ENCODE measurements at places on chromosomes 7 and 10.

DNA sequence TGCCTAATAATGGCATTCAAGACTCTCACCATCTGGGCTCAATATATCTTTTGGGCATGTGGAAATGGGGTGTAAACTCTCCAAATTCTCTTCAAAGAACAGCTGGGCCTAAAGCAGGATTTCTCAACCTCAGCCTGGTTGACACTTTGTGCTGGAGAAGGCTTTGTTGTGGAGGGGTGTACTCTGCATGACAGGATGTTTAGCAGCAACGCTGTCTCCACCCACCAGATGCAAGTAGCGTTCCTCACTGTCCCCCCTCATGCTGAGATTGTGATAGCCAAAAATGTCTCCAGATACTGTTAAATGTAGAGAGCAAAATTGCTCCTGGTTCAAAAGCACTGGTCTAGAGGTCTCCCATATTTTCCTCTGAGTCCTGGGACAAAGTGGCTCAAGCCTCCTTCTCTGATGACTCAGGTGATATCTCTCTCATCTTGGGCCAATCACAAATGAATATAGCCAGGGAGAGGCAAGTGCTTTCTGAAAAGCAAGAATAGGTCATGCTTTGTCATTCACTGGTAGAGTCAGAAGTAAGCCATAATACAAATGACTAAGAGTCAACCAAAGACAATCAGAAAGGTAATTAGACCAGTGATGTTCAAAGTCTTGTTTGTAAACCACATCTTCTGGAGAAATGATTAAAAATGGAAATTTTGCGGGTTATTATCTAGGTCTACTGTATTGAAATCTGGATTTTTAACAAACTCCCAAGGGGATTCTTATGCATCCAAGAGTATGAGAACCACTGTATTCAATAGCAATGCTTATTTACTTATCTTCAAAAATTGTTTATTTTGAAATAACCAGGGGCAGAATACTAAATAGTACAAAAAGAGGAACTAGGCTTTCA is 330.8 kb downstream of the PTEN start:
- DNase-seq: peak; percentile 11

- no peak for DNase-seq
These were observed at the start of gene FGFR2 for GRCh38 chr10:121598263-121599249. TSS of gene FGFR2 (minus strand) at chr10:121598444. CDS start at chr10:121593817, 4,627 bp downstream.

DNA sequence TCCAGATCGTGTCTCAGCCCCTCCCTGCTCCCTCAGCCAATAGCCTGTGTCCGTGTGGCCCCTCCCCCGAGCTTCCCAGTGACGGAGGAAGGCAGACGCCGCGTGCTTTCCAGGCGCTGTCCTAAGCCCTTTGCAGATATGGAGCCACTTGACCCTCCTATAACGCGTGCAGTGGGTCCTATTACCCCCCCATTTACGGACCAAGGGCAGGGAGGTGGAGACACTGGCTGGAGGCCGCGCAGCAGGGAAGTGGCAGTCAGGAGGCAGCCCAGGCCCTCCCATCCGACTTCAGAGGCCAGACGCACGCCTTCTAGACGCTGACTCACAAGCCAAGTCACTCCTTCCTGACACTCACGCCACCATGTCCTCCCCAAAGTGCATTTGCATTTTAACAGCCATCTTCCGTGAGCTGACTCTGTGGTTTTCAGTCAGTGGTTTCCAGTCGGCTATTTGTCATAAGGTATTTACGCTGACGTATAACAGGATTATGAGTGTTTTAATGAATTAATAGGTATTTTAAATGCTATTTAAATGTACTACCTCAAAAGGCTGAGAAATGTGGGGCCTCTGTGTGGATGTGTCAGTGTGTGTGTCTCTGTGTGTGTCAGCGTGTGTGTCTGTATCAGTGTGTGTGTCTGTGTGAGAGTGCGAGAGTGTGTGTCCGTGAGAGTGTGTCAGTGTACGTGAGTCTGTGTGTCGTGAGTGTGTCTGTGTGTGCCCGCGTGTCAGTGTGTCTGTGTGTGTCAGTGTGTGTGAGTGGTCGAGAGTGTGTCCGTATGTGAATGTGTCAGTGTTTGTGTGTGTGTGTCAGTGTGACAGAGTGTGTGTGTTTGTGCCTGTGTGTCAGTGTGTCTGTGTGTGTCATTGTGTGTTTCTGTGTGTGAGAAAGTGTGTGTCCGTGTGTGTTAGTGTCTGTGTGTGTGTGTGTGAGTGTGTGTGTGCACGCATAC is 92.0 kb upstream of the INSIG1 start:
- DNase-seq: peak; percentile 73

GRCh38 chr7:105790996-105791395 is 85.4 kb downstream of the ATXN7L1 start:
- no peak for DNase-seq

- no peak for DNase-seq
These were observed 36.9 kb downstream of the PTPRZ1 start for GRCh38 chr7:121909716-121910345.

DNA sequence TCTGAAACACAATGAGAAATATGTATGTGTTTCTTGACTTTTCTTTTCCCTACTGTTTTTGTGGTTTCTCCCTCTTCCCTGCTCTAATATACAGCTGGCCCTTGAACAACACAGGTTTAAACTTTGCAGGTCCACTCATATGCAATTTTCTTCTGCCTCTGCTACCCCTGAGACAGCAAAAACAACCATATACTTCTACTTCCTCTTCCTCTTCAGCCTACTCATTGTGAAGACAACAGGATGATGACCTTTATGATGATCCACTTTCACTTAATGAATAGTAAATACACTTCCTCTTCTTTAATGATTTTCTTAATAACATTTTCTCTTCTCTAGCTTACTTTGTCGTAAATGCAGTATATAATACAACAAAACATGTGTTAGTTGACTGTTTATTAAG is 35.0 kb upstream of the DGKB start:
- DNase-seq: no peak

DNA sequence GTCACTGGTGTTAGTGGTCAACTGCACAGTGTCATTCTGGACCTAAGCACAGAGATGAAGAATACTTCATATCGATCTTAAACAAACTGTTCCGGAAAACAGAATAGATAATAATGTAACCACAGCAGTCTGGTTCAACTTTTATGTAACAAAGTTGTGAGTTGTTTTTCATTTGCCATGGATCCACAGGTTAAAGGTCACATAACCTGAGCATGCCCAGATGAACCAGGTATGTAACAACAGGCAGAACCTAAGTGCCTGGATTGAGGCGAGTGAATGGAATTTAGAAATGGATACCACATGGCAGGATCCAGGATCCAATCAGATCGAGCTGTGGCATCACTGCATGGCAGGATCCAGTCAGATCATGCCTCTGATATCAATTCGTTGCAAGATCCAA is 87.1 kb downstream of the CLEC2L start:
- no peak for DNase-seq

DNA sequence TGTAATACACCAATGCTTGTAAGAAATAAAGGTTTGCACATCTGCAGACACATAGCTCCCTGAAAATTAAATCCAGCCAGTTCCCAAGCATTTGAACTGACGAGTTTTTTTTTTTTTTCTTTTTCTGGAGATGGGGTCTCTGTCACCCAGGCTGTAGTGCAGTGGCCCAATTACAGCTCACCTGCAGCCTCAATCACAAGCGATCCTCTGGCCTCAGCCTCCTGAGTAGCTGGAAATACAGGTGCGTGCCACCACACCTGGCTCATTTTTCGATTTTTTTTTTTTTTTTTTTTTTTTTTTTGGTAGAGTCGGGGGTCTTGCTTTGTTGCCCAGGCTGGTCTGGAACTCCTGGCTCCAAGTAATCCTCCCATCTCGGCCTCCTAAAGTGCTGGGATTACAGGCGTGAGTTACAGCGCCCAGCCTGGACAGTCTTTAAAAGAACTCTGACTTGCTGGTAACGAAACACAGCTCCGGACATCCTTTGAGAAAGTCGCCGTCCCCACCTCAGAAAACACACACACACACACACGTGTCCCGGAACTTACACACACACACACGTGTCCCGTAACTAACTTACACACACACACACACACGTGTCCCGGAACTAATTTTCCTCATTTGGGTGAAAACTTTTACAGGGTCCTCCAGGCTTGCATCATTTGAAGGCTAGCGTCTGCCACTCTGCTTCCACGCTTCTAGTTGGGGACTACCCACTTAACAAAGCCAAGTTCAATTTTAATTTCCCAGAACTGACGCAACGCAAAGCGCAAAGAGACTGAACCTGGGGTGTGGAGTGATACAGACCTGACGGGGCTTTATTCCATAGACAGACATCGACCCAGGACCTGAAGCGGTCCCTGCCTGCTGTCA is 18.6 kb downstream of the OCM2 start:
- DNase-seq: peak; percentile 4

DNA sequence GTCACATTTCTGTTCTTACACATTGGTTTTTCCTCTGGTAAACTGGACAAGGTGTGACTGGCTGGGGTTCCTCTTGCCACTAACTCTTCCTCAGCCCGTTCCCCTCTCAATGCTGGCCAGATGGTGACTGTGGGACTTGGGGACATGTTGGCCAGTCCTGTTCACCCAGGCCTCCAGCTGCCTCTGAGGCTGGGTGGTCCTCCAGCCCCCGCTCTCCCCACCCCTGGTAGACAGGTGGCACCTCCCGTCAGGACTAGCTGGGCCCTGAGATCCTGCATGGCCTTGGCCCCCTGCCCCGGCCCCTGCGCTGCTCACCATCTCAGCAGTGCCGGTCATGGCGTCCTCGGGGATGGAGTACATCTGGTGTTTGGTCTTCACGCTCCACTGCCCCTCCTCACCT is 10.8 kb upstream of the MYL7 start:
- DNase-seq: no peak

DNA sequence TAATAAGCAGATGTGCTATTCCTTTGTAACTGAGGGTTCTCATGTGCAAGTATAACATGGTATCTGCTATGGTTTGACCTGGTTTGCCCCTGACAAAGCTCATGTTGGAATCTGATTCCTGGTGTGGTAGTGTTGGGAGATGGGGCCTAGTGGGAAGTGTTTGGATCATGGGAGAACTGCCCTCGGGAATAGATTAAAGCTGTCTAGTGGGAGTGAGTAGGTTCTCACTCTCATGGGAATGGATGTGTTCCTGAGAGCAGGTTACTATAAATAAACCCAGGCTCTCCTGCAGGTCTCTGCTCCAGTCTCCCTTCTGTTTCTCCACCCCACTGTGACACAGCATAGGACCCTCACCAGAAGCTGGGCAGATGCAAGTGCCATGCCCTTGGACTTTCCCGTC is 97.7 kb downstream of the ATE1 start:
- DNase-seq: no peak

GRCh38 chr7:130140551-130141160 is 64.5 kb downstream of the TMEM209 start:
- no peak for DNase-seq

- DNase-seq: no peak
These were observed 66.1 kb downstream of the MBL2 start for GRCh38 chr10:52706332-52707070.

DNA sequence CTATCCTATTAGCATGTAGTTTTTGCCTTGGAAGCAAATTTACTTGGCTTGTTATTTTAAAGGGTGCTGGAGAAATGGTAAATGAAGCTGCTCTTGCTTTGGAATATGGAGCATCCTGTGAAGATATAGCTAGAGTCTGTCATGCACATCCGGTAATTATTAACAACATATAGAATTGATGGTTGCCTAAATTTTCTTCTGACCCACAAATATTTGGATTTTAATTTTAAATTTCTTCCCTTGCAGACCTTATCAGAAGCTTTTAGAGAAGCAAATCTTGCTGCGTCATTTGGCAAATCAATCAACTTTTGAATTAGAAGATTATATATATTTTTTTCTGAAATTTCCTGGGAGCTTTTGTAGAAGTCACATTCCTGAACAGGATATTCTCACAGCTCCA is 28.0 kb downstream of the DLD start:
- DNase-seq: no peak

DNA sequence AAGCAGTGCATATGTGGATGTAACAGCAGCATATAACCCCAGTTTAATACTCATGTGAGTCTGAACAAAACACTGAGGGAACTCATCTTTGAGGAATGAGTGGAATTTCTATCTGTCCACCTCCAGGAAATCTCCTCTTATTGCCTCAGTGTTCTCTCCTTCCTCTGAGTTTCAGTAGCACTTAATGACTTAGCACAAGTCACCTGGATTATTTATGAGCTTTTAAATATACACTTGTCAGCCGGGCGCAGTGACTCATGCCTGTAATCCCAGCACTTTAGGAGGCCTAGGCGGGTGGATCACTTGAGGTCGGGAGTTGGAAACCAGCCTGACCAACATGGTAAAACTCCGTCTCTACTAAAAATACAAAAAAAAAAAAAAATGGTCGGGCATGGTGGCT is 4.3 kb downstream of the LRRC20 start:
- no peak for DNase-seq

DNA sequence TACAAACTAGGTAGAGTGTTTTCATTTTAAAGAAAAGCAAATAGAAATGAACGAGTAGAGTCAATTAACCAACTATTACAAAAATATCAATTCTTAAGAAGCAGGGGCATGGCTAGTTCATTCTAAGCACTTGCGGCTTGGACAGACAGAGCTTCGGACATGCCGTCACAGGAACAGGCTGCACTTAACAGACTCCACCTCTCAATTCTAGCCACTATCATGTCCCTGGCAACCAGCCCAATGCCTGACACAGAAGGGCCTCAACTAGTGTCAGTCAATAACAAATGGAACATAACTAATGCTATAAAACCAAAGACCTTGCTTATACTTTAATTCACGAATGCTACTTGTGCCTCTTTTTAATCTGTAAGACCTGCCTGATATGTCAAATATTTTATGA is 74.4 kb downstream of the TPK1 start:
- no peak for DNase-seq

DNA sequence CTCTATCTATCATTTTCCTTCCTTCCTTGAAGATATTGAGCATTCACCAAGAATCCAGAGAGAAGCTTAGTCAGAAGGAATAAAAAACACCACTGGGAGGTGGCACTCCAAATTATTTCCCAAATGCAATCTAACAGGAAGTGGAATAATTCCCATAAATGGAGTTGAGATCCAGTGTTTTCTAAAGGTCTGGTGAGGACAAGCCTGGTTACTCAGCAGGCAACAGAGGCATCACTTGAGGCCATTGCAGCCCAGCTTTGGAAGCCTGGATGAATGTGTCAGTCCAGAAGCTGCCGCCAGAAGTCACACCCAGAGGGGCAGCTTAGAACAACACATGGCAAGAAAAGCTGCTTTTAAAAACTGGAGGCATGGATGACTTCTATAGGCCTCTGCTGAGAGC is 288.9 kb upstream of the KLF6 start:
- DNase-seq: no peak

GRCh38 chr10:44291091-44291490 is 93.8 kb downstream of the CXCL12 start:
- no peak for DNase-seq

GRCh38 chr7:138116141-138116540 is 39.9 kb downstream of the AKR1D1 start:
- no peak for DNase-seq

DNA sequence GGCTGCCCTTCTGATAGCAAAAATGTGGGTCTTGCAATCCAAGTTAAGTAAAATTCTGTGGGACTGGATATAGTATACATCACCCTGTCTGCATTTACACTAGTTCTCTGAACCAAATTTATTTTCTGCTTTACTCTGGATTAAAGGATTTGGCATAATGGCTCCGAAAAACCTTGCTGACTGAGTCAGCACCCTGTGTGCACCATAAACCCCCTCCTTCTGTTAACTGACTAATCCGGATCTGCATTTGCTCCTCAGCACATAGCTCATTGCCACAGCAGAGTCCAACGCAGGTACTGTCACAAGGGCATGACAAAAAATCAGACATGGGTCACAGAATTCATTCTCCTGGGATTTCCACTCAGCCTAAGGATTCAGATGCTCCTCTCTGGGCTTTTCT is 1.3 kb downstream of the OR2A5 start:
- DNase-seq: no peak

GRCh38 chr10:19777806-19778205 is 38.4 kb upstream of the PLXDC2 start:
- DNase-seq: no peak

- no peak for DNase-seq
These were observed 206.9 kb downstream of the EBF3 start for GRCh38 chr10:129756912-129757901.

All from stimulated activated CD8-positive, alpha-beta memory T cell treated with anti-CD3 and anti-CD28 coated beads, Interleukin-15, amount 100 ng/mL, for 1 hour (primary cell).